Spinal cord (tissue), 10 donors: ENCODE measurements at places on chromosomes 2 and 18.

- no peak for DNase-seq
Observed at GRCh38 chr18:7607540-7608173, 40.5 kb downstream of the PTPRM start.

DNA sequence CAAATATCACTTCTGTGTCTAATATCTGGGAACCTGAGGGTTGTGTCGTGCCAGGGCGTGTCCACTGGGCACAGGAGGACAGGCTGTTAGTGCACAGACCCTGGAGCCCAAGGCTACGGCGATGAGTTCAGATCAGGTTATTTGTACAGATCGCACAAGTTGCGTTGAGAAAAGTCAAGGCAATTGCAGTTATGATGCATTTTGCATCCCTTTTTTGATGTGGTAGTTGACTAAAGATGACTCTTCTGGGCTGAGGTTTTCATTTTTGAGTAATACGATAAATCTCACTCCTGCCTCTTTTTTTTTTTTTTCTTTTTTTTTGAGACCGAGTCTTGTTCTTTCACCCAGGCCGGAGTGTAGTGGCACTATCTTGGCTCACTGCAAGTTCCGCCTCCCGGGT is 7.2 kb downstream of the RBFA start:
- DNase-seq, result no peak

DNA sequence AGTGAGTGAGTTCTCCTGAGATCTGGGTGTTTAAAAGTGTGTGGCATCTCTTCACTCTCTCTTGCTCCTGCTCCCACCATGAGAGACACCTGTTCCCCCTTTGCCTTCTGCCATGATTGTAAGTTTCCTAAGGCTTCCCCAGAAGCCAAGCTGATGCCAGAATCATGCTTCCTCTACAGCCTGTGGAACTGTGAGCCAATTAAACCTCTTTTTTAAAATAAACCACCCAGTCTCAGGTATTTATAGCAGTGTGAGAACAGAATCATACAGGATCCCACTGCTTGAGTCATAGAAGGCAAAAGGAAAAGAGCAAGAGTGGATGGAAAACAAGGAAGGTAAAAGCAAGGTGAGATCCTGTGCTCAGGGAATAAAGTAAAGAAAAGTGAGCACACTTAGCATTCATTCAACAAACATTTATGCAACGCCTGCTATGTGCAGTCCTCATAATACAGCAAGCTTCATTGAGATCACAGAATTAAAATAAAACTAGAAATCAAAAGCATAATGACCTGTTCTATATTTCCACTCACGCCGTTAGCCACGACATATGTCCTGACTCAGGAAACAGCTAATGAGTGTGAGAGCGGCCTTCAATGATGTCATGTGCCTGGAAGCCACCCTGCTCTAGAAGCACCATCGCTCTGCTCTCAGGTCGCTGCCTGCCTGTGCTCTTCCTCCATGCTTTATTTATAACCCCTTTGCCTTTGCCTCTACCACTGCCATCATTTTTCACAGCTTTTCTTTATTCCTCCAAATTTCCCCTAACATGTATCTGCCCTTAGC is 11.3 kb upstream of the COPS8 start:
- DNase-seq, result no peak

GRCh38 chr2:134574611-134575330 is 144.0 kb downstream of the TMEM163 start:
- DNase-seq, result no peak

GRCh38 chr2:112829101-112829960 is 7.2 kb downstream of the IL1B start:
- DNase-seq, result no peak

DNA sequence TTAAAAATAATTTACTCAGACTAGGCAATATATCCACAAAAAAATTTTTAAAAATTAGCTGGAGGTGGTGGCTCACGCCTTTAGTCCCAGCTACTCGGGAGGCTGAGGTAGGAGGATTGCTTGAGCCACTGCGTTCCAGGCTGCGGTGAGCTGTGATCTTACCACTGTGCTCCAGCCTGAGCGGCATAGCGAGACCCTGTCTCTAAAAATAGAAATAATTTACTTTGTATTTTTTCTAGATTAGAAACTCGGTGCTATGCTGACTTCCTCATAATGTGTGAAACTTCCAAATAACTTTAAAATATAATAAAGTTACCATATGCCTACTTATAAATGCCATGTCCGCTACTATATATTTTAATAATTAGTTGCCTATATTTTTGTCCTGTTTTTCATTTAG is 6.7 kb downstream of the PPIG start:
- no peak for DNase-seq

DNA sequence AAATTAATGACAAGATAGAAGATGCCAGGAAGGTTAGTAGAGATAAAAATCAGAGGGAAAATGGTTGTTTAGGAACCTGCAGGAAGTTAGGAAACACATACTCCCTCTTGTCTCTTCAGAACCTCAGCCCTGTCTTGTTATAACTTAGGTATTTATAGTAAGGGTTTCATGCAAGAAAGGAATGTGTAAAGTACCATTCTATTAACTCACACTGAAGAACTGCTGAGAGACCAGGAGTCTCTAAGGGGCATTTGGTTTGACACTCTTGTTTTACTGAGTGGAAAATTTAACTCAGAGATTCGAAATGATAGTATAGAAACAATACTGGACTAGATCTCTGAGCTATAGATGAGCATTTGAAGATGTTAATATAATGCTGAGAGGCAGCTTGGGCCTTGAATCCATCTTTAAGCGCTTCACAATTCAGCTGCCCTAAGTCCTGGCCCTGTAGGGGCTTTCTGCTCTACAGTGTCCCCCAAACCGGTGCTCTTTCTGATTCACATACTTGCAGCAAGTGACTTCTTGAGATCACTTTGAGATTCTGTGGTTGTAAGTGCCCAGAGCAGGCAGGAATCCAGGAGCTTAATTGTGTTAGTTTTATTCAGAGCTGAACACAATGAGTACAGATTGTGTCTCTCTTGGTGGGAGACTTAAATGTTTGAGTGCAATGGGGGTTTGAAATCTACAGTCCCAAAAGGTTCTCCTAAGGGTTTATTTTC is 235.0 kb upstream of the RGPD4 start:
- peak; percentile 43 for DNase-seq

DNA sequence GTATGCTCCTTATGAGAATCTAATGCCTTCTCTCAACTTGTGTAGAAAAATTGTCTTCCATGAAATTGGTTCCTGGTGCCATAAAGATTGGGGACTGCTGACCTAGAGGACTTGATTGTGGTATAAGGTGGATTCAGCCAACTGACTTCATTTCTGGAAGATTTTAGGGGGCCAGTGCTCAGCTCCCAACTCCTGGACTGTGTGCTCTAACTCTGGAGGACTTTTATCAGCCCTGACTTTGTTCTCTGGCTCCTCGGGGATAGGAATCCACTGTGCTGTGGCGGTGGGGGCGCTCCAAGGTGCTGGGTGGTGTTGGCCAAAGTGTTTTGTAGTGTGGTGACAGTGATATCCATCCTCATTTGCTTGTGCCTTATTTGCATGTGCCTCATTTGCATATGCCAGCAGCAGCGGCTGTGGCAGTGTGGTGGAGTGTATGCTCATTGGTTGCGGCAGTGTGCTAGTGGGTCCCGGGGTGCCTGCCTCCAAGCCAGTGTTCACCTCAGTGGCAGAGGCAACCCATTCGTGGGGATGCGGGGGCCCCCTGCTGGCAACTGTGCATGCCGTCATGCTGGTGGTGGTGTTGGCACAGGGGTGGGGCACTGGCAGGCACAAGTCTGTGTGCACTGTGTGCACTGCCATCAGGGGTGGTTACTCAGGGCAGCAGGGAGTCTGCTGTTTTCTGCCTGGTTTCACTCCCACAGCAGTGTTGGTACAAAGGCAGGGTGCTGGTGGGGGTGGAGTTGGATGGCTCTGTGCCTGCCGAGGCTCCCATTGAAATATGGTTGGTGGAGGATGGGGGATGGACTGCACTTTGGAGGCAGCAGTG is 19.6 kb downstream of the EHBP1 start:
- no peak for DNase-seq

GRCh38 chr2:158102446-158102845 is 770 bp downstream of the UPP2 start:
- DNase-seq, result no peak

- no peak for DNase-seq
Observed at GRCh38 chr18:67997496-67997895, 481.0 kb upstream of the DSEL start.

- DNase-seq, result no peak
Observed at GRCh38 chr18:77151772-77152520, 19.4 kb upstream of the MBP start.

DNA sequence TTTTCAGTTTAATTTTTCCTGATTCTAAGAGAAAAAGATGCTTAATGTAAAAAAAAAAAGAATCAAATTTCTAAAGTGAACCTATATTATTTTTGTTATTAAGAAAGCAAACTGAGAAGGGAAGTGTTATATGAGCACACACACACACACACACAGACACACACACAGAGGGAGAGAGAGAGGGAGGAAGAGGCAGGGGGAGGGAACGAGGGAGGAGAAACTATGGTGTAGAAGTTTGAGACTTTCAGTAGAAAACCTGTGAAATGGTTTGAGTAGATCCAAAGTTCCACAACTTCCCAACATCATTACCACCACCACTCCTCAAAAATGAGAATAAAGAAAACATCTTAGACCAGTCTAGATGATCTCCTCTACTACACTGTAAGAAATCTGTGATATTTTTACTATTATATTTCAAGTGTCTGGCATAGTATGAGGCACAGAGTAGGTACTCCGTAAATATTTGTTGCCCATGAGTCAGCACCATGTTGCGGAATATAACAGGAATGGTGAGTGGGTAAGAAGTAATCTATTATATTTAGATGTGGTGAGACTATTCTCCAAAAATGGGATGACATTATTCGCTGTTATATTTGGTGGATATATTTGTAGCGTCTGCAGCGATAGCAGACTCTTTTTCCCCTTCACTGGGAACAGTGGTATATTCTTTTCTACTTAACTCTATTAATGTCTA is 149.4 kb upstream of the DNMT3A start:
- no peak for DNase-seq

DNA sequence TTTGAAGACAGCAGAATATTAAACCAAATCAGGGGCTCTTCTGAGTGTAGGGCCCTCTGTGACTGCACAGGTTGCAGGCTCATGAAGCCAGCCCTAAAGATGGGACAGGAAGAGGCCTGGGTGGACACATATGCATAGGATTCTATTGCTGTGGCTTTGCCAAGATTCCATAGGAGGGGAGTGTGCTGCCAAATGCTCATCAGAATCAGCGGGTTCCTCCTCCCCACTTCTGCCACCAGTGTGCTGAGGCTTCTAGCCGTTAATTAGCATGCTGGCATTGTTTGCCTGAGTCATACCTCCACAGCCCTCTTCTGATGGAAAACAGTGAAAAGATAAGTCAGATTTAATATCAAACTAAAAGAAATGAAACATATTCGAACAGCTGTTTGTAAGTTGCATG is 103.9 kb upstream of the TMEFF2 start:
- DNase-seq, result no peak

DNA sequence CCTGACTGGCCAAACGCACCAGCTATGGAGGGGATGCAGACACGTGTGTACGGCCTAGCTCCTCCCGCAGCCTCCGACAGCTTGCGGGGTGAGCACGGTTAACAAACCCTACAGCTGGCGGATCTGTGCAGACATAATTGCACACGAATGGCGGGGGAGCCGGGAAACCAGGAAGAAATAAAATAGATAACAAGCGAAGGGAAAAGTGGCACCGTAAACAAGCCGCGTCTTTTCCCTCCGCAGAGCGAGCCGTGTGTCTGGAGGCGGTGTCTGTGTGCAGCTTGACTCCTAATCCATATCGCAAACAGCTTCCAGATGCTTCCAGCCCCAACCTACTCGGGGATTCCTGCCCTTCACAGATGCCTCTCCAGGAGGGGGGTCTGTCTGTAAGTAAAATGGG is 853.1 kb upstream of the SALL3 start:
- DNase-seq, result no peak

- no peak for DNase-seq
Observed at GRCh38 chr2:128307595-128307994, 11.1 kb downstream of the HS6ST1 start.
